Activated T-helper 1 cell treated with anti-CD3 and anti-CD28 coated beads, Interleukin-2, amount 50 U/mL, for 16 hours (primary cell): ENCODE measurements at places on chromosomes 11 and 22.
A peak's percentile ranks its signal among the peaks of the same experiment; 100 is the strongest.

DNA sequence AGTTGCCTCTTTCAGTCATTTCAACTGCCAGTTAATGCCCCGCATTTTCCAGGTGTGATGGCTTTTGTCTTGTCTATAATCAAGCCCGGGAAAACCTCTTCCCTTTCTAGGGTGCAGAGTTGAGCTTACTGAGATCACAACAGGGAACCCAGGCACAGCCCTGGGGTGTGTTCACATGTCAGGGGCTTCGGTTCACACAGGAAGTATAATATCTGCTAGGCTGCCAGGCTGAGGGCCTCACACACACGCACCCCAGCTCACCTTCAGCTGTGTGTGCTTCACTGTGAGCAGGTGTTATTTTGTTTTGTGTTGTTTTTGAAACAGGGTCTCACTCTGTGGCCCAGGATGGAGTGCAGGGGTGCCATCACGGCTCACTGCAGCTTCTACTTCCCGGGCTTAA lies 9.7 kb upstream of the SOX10 start:
- no peak for DNase-seq

GRCh38 chr11:72737336-72737735 lies 14.9 kb downstream of the ARAP1 start:
- no peak for DNase-seq

- DNase-seq = no peak
These were observed 64.6 kb downstream of the FEZ1 start for GRCh38 chr11:125431481-125431880.

GRCh38 chr22:24489011-24489410 lies 6.1 kb upstream of the UPB1 start:
- DNase-seq = no peak

DNA sequence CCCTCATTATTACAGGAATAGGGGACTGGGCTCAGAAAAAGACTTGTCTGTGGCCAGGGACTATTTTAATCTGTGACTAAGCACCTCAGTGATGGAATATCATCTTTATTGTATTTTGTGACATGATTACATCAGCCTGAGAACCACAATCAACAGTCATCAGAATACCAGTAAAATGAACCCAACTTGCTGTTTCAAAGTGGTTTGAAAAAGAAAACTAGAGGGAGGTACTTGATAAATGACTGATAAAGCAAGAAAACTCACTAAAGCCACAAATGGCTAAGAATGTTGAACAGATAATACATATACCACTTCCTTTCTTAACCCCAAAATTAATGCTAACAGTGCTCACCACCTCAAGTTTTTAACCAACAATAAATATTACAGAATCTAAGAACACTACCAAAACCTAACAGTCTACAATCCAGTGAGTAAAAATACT lies 155.7 kb downstream of the ATG16L2 start:
- DNase-seq = no peak

DNA sequence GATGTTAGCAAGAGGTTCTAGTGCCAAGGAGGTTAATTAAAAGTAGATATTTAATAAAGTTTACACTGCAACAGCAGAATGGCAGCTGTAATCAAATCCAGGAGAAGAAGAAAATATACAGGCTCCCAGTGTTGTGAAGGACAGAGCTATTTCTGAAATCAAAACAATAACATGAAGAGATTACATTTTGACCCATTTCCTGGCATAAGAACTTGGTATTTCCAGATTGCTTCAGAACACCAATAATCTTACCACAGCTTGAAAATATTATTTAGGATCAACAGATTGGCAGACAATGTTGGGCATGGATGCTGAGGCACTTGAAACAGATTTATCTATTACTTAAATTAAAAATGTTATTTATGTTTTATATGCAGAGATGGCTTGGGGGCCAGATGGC lies 692.5 kb downstream of the KCNA4 start:
- DNase-seq = no peak

DNA sequence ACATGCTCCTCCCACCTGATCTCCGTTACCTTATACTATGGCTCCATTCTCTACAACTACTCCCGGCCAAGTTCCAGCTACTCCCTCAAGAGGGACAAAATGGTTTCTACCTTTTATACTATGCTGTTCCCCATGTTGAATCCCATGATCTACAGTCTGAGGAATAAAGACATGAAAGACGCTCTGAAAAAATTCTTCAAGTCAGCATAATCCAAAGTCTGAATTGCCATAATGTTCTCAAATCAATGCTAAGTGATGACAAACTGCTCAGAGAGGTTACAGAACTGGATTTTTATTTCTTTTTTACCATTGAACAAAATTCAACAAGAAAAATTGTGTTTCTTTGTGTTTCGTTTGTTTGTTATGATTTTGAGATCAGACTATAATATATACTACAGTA lies 7.6 kb downstream of the OR9G4 start:
- no peak for DNase-seq

DNA sequence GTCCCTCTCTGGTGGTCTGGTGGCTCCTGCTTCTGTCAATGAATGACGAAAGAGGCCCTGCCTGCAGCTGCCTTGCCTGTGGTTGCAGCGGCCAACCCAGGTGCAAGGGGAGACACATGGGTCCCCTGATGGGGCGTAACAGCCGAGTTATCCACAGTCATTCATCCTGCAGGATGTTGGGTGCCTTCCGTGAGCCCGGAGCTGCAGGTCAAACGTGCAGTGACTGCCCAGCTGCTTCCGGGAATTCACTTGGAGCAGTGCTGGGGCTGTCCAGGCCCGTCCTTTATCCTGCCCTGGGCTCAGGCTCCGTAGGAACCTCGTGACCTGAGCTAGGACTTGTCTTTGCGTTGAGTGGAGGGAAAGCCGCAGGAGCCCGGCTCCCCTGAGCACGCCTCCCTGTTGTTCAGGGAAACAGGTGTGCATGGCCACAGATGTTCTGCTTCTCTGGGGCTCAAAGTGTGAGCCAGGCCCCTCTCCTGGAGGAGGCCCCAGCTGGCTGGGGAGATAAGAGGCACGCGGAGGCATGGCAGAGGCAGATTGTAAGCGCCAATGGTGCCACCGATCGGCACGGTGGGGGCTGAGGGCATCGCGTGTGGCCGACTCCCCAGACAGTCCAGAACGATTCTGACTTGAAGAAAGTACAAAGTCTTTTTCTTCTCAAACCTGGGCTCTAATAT lies 635.4 kb downstream of the BRD1 start:
- DNase-seq = no peak

DNA sequence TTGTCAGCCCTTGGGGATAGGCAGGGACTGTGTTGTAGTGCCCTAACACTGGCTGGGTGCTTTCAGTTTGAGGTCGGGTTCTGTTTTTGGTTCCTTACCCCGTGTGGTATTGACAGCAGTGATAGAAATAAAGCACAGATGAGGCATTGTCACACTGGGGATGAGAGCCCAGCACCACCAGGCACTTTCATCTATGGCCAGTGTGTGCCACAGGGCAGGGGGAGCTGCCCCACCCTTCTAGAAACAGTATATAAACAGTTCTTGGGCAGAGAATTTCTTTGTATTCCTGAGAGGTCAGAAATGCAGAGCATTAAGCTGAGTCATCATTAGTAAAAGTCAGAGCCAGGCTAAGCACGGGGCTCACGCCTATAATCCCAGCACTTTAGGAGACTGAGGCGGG lies 23.1 kb upstream of the CDC42EP2 start:
- no peak for DNase-seq

- DNase-seq = no peak
These were observed 39.3 kb upstream of the LRRC4C start for GRCh38 chr11:41498726-41499125.

- DNase-seq = peak; percentile 17
These were observed 107.8 kb downstream of the OSBP2 start for GRCh38 chr22:30802202-30803166.

GRCh38 chr11:8729837-8730696 lies 47.5 kb downstream of the RPL27A start:
- no peak for DNase-seq

DNA sequence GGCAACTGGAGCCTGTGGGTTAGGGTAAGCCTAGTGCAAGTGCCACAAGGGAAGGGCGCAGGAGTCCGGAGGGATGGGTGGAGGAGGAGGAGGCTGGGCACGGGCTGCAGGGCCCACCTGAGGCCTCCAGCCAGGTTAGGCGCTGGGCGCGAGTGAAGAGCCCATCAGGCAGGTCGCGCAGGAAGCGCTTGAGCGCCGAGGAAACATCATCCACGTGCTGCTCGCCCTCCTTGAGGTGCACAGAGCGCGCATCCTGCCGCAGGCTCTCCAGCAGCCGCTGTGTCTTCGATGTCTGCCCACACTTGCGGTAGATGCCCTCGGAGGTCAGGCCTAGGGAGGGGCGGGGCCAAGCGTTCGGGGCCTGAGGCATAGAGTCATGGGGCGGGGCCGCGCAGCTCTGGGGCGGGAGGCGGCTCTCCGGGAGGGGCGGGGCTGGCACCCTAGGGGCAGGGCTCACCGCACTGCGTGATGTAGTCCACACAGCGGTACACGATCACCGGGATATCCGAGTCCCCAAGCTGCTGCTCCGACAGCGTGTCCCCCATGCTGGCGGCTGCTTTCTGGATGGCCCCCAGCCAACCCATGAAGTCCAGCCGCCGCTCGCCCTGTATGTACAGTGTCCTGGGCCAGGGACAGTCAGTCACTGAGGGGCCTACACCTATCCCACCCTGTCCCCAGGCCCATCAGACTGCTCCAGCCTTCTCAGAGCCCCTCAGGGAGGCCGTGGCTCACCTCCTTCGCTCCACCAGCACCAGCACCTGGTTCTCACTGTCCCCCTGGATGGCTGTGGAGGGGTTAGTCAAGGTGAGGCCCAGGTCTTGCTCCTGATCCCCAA lies 22.9 kb upstream of the PDE2A start:
- DNase-seq = no peak

DNA sequence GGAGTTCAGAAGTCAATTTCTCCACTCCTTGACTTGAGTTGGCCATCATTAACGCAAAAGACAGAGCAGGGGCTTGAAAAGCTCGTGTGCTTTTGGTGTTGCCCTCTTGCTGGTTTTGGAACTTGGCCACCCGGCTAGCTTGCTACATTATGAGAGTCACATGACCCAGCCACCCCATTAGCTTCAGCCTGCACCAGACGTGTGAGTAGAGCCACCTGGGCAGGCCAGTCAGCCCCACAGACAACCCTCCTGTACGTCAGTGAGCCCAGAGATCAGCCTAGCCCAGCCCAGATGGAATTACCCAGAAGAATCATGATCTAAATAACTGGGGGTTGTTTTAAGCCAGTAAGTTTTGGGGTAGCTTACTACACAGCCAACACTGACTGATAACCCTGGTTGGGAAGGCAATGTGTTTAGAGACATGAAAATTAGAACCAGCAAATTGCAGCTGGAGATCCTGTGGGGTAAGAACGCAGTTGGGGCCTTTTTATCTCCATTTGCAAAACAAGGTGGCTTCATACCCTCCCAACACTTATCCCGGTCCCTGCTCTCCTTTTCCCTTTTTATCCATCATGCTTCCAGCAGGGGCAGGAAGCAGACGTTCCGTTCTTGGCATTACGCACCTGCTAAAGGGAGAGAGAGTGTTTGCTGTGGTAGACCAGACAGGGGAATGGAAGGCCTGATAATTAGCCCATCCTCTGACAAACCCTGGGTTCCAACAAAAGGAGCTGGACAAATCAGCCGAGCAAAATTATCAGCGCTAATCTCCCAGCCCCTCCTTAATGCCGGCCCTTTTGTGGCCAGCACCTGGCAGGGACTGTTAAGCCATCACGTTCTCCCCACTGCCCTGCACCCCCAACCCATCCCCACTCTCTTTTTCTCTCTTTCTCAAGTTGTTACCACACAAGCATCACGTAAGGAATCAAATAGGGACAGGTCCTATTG lies 548.7 kb upstream of the CADM1 start:
- no peak for DNase-seq

DNA sequence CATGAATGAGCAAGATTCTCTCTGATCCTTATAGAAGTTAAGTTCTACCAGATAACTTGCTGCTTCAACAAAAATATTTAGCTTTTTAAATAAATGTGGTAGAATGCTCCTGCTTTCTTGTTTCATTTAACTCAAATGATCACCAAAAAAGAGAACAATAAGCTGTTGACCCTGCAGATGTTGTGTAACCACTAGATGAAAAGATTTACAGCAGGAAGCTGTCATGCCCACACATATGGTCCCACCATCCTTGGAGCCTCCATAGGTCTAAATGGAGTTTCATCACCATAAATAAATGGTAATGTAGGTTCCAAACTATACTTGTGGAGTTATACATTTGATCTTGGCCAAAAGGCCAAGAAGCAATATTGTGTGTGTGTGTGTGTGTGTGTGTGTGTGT lies 118.8 kb downstream of the RRAS2 start:
- no peak for DNase-seq

- DNase-seq = no peak
These were observed 505.3 kb downstream of the SOX6 start for GRCh38 chr11:15851051-15851498.

GRCh38 chr11:40722179-40722795 lies 737.2 kb downstream of the LRRC4C start:
- DNase-seq = no peak

- no peak for DNase-seq
These were observed 109.9 kb downstream of the MICAL2 start for GRCh38 chr11:12220305-12220704.

GRCh38 chr11:125262194-125262829 lies 97.8 kb downstream of the PKNOX2 start:
- DNase-seq = no peak

GRCh38 chr11:129695571-129696308 lies 119.9 kb upstream of the TMEM45B start:
- DNase-seq = peak; percentile 40

DNA sequence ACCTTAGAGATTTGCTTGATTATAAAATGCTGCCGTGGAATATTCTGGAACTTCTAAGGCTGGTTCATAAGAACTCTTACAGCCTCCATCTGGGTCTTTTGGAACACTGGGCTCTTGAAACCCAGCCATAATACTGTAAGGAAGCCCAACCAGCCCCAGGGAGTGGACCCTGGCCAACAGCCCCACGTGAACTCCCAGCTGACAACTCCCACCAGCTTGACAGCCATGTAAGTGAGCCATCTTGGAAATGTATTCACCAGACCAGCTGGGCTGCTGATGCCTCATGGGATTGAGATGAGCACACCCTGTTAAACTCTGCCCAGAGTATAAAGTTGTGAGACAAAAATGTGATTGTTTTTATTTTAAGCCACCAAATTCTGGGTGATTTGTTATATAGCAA lies 378.7 kb upstream of the RAG2 start:
- DNase-seq = no peak
